Midbrain (tissue), 1 donor: ENCODE measurements at places on chromosomes 7 and 10.

DNA sequence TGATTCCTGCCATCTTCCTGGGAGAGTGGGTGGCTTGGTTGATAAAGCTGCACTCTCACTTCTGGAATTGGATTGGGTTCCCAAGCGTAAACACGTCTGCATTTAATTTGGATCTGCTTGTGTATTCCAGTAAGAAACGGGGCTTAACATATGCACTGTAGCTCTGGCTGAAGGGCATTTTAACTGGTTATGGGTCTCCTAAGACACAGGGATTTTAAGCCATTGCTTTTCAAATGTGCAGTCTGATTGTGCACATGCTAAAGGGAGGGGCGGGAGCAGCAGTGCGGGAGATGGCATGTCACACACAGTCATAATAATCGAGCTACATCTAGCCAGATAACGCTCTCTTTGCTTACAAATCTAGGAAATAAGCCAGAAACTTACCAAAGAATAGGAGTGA, 247.3 kb upstream of the LYZL1 start:
- no peak for DNase-seq

DNA sequence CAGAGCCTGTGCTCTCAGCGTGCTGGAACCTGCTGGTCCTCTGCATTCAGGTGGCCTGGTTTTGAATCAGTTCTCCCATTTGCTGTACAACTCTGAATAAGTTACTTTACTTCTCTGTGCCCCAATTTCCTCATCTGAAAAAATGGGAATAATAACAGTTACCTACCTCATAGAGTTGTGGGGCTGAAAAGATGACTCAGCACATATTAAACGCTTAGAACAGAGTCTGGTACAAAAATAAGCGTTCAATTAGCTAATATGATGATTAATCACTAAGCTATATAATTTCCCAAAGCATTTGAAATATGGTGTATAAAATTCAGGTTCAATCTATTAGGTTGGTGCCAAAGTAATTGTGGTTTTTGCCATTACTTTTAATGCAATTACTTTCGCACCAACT, 259.1 kb downstream of the PRPF18 start:
- no peak for DNase-seq

DNA sequence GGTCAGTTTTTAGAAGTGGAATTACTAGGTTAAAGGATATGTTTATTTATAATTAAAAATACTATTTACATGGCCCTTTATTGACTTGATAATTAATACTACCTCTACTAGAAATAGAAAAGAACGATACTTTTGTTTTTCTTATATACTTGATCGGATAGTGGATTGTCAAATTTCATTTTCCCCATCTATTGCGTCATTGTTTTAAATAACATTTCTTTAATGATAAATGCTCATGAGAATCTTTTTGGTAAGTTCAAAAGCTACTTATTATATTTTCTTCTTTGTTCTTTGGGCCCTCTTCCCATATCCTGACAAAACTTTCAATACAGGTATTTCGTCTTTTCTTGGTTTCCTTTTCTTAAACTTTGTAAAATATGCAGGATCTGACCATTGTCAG, 392.4 kb downstream of the PHF14 start:
- DNase-seq, result no peak

DNA sequence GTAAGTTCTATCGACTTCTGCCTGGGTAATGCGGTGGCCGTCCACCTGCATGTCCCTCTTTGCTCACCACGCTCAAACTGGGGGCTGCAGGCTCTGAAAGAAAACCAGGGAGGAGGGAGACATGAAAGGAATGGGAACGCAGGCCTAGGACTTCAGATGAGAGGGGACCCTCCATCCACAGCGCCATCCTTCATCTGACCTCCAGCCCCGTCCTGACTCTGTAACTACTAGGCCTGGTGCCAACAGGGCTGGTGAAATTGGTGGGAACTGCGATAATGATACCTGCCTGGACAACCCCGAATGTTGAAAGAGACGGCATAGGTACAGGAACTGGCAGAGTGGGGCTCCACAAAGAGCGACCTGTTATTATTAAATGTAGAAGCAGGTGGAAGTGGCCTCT, 1.3 kb upstream of the ECHDC3 start:
- DNase-seq, result no peak

DNA sequence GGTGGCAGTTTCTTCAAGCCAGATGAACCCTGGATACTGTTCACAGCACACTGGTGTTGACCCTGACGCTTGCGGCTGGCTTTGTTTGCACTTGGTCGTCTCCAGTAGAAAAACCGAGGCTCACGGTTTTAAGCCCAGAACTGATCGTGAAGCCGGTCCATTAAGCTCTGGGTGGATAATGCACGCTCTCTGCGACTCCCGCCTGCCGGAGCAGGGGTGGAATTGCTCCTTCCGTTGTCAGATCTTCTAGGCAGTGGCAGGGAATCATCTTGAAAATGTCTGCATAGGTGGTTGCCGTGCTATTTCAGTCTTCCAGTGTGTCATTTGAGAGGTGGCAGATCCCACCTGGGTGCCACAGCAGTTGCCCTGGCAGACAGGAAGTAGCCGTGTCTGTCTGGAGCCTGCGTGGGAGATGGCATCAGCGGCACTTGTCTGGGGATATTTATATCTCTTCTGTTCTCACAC, 35.9 kb upstream of the AP5Z1 start:
- peak; percentile 46 for DNase-seq

GRCh38 chr7:131848033-131848432, 291.6 kb upstream of the PODXL start:
- DNase-seq, result no peak

DNA sequence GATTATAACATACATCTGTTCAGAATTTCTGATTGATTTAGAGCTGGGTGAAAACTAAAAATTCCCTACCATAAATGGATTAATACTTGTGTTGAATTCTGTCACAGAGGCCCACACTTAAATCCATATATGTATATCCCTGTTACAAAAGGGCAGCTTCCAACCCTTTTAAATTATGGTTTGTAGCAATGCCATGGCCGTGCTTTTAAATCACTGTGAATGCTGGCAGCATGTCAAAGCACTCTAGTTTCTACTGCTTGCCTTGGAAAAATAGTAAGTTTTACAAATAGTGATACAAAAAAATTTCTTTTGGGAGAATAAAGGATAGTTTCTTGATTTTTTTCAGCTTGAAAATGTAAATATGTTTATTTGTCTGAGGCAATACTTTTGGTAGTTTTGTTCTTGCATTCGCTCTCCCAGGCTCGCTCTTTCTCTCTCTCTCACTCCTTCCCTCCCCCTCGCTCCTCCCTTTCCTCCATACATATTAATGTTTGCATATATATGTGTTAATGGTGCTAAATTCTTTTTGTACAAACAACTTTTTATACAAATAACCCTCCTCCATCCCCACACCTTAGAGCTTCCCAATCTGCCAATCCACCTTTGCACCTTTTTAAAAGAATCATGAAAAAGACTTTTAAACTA, 29.8 kb downstream of the TES start:
- DNase-seq, result no peak
